ENCODE measurements at places on chromosomes 7 and 10.
A peak's percentile ranks its signal among the peaks of the same experiment; 100 is the strongest.

DNA sequence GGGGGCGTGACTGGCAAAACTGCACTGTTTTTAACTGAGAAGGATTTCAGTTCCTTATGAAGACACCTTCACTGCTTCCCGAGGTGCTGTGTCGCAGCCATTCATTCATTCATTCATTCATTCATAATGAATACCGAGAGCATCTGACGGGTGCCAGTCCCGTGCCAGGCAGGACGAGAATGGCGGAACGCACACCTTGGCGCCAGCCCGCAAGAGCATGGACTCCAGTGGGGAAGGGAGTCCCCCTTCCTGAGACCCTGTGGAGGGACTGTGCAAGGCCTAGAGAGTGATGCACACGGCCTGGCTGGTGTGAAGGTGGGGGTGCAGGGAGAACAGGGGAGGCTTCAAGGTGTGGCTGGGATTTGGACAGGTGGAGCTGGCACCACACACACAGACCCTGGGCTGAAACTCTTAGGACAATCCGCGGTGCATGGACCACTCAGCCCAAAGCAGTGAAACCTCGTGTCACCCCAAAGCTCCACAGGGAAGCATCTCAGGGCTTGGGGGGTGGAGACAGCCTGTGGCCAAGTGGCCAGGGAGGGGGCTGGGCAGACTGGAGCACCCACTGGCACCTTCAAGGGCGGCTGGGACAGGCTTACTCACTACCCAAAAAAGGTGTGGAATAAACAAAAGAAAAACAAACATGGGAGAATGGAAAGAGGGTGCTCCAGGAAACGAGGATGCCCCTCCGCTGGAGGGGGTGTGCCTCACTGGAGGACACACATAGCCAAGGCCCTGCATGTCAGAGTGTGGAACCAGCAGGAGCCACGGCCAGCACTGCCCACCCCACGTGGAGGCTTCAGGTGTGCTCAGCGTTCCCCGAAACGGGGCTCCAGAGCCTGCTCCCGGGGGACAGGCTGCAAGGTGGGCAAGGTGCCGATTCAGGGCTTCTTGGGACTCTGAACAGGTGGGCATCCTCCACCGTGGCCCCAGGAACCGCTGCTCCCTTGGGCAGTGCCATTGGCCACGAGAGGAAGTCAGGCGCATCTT lies 37.7 kb downstream of the EBF3 start:
- DNase-seq: no peak

DNA sequence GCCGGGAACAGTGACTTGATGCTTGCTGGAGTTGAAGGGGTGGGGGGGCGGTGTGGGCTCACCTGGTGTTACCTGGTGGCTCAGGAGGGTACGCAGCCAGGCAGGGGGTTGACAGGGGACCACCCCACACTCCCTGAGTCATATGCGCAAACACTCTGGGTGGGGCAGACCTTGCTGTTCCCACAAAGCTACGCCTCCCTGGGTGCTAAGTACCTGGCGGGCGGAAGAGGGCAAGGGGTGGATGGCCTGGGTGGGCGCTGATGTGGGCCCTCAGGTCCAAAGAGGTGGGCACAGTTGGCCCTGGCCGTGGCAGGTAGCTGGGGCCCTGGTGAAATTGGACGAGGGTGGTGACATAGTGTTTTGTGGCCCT lies 13.9 kb downstream of the STX1A start:
- no peak for DNase-seq

DNA sequence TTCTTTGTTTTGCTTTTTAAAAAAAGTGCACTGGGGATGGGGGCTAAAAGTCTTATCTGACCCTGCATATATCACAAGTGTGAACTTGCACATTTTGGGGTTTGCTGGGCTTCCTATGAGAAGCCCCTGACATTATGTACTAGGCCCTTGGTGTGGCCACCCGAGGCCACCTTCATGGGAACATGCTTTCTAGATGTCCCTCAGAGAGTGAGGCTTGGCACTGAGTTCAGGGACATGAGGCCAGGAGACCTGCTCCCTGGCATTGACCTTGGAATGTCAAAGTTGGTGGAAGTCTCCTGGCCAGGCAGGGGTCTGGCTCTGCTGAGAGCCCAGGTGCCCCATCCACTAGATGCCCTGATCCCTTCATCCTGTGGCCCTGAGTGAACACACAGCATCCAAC lies 536.2 kb downstream of the TCERG1L start:
- no peak for DNase-seq

DNA sequence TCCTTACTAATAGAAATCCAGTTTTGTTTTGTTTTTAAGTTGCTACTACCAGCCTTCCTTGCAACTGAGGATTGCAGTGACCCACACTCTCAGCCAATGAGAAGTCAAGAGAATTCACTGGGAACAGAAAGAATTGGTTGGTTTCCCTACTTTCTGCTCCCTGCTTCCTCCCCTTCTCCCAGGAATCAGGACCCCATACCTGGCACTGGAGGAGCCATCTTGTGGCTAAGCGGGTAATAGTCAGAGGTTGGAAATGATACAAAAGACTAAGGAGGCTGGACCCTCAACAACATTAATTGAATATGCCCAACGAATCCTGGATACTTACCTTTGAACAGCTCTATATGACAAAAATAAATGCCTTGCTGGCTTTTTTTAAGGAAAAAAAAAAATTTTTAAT lies 6.3 kb downstream of the TMEM176A start:
- DNase-seq: no peak

DNA sequence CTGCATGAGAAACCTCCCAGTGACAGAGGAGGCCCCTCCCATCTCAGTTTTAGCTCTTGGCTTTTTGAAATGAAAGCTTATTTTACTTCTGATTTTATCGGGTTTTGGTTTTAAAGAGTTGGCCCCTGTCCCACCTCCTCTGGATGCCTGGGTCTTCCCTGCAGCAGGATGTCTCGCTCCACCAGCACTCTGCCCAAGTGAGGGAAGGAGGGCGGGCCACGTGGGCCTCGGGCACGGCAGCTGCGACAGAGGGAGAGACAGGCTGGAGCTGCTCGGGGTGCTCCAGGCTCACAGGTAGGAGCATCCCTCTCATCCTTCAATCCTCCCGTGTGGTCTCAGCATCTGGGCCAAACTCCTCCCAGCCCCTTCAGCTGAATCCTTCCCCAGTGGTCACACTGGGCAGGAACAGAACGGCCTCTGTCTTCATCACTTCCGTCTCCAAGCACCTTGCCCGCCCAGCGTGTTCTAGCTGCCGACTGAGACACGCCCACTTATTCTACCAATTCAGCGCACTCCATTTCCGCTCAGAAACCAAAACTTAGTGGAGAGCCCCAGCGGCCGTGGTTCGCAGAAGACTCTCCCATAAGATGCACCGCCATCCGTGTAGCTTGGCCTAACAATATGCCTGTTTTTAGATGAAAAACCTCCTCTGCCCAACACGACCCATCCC lies 222.9 kb downstream of the GLRX3 start:
- DNase-seq: no peak

GRCh38 chr10:13191362-13191761 lies 30.0 kb downstream of the MCM10 start:
- no peak for DNase-seq

- DNase-seq: no peak
Observed at GRCh38 chr7:30175180-30175579, 40.4 kb downstream of the MTURN start.

DNA sequence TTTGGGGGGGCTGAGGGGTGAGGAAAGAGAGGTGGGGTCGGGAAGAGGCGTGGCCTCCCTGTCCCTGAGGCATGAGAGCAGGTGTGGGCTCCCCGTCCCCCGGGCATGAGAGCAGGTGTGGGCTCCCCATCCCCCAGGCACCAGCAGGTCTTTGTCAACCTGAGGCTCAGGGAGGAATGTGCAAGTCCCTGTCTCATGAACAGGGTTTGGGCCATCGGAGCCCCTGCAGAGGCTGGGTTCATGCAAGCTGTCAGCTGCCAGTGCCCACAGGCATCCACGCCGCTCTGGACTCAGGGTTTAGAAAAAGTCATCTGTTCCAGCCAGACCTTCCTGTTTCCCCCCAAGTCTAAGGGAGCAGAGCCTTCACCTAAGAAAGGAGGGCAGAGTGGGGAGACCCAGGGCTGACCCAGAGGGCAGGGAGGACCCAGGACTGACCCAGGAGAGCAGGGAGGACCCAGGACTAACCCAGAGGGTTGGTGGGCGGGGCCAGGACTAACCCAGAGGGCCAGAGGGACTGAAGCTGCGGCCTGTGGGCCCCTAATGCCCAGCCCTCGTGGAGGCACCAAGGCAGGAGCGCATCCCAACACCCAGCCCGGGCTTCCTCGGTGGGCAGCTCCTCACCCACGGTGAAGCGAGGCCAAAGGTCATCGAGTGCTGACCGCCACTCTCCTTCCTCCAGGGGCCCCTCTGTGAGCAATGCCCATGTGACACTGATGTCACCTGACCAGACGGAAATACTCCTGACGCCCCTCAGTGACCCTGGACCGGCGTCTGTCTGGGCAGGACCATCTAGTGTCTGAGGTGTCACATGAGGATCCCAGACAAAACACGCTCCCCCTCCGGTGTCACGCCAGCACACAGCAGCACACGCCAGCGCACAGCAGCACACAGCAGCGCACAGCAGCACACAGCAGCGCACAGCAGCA lies 28.9 kb upstream of the GPR146 start:
- no peak for DNase-seq

DNA sequence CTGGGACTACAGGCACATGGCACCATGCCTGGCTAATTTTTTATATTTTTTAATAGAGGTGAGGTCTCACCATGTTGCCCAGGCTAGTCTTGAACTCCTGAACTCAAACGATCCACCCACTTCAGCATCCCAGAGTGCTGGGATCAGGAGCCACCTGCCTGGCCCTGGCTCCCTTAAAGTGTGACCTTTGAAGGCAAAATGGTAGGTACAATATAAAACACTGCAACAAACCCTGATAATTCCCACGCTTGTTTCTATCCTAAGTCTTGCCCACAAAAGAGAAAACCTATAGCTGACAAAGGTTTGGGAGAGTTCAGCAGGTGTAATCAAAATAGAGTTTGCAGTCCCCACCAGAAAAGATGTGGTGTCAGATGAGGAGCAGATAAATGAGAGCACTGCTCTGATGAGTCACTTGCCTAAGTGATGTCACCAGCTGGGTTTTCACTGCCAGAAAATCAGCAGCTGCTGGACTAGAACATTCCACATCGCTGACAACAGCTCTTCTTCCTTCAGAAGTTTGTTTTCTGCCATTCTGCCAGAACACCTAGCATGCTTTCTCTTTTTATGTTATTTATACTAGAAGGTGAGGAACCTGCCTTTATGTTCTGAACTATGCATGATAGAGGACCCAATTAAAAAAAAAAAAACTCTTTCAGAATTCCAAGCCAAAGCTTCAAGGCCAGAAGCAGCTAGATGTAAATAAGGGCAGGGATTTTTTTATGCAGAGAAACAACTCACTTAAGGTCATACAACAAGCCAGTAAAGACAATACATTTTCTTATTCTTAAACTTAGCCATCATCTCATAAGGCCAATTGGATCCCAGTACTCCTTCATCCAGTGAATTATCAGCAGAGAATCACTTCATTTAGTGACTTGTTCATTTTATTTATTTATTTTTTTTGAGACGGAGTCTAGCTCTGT lies 18.0 kb downstream of the PURB start:
- DNase-seq: no peak

DNA sequence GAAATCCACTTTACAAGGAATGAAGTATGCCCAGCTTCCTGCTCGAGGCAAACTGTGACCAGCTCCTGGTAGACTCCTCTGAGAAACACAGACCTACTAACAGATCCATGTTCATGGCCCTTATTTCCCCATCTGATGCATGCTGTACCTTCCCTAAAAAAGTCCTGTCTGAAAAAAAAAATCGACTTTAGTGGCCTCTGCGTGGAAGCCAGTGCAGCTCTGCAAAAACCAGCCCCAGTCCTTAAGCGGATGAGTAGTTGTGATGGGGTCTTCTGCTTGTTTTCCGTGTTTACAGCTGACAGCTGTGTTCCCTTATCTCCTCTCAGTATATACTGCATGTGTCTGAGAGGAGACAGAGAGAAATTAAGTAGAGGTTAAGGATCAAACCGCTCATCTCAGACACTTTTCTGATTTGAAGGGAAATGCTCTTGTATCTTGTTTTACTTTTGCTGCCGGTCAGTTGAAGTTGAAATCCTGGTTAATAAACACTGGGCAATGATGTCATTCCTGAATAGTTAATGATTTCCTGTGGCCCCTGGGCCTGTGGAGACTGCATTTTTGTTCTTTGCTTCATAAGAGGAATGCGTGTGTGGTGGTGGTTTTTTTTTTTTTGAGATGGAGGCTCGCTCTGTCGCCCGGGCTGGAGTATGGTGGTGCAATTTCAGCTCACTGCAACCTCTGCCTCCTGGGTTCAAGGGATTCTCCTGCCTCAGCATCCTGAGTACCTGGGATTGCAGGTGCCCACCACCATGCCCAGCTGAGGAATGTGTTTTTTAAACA lies 67.6 kb downstream of the DOCK1 start:
- DNase-seq: no peak

- DNase-seq: no peak
Observed at GRCh38 chr7:107014387-107015023, 30.0 kb upstream of the PRKAR2B start.

DNA sequence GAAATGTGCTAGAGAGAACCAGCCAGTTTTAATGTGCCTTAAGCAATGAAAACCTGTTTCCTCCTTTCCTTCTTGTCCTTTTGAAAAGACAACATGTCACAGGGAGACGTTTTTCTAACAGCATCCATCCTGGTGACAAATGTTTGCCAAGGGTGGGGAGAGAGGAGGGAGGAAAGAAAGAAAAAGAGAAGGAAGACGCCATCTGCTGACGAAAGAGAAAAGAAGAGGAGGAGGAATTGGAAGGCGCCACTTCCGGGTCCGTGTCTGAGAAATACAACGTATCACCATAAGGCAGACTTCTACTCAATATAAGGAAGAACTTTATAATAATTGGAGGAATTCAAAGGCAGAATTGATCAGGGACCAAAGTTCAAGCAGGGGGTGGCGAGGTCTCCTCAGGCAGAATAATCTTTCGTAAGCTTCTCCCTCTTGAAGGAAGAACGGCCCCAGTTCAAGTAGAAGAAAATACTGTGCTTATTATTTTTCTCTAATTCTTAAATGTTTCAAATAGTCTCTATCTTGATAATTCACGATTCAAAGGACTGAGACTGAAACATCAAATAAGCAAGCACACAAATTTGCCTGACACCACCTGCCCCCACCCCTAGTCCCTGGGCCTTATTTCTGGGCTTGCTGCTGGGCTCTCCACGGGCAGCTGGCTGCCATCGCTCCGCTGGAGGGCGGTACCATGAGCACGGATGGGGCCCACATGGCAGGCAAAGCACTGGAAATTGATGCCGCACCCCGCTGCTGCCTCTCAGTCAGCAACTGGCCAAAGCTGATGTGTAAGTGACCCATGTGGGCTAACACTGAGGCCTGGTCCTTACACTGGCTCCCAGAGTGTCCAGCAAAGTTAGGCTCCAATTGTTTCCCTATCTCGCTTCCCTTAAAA lies 273.7 kb upstream of the KLF14 start:
- peak; percentile 82 for DNase-seq
